ENCODE measurements at places on chromosomes 3 and 15.

GRCh38 chr3:31772758-31773473, 208.1 kb downstream of the OSBPL10 start:
- DNase-seq = no peak

DNA sequence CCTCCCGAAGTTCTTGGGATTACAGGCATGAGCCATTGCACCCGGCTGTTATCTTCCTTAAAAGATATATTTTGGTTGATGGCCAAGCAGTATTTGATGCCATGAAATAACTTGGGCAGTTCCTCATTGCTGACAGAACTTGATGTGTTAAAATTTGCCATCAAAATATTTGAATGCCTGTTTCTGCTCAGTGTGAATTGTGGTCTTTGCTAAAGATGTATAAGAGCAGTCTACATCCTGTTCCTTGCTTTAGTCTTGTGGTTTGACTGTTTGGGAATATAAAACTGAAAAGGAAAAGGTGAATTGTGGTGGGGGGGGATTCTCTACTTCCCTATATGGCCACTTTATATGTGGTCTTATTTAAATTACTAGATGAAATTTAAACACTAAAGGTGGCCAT, 14.0 kb downstream of the TRIM71 start:
- DNase-seq = no peak

- DNase-seq = no peak
Measured at GRCh38 chr3:73572368-73572767, 52.4 kb downstream of the PDZRN3 start.

DNA sequence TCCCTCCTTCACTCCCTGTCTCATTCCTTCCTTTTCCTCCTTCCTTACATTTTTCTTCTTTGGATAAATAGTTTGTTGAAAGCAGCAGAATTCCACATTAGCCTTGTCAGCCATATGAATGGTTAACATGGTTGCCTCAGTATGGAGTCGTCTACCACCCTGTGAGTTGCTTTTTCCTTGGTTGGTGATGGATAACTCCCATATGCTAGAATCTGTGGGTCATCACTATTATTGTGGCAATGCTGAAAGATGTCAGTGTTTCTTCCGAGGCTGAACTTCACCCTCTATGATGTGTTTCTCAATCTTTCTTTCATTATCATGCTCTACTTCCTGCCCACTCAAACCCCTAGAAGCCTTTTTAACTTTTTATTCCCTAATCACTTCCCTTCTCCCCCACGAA, 481.8 kb upstream of the KCNMB2 start:
- no peak for DNase-seq

DNA sequence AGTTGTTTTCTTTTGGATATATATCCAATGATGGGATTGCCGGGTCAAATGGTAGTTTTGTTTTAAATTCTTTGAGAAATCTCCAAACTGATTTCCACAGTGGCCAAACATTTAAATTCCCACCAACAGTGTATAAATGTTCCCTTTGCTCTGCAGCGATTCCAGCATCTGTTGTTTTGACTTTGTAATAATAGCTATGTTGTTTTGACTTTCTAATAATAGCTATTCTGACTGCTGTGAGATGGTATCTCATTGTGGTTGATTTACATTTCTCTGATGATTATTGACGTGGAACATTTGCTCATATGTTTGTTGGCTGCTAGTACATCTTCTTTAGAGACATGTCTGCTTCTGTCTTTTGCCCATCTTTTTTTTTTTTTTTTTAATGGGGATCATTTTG, 332.2 kb upstream of the GBE1 start:
- DNase-seq = no peak

- DNase-seq = no peak
Measured at GRCh38 chr3:100437721-100438622, 36.6 kb downstream of the LNP1 start.

- no peak for DNase-seq
Measured at GRCh38 chr3:8536096-8537056, 34.8 kb downstream of the LMCD1 start.

DNA sequence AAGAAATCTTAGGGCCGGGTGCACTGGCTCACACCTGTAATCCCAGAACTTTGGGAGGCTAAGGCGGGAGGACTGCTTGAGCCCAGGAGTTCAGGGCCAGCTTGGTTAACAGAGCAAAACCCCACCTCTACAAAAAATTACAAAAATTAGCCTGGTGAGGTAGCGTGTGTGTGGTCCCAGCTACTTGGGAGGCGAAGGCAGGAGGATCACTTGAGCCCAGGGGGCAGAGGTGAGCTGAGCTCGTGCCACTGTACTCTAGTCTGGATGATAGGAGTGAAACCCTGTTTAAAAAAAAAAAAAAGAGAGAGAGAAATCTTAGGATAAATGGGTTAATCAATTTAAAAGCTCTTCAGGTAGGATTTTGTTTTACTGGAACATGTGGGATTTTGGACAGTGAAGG, 31.2 kb upstream of the DUT start:
- no peak for DNase-seq

DNA sequence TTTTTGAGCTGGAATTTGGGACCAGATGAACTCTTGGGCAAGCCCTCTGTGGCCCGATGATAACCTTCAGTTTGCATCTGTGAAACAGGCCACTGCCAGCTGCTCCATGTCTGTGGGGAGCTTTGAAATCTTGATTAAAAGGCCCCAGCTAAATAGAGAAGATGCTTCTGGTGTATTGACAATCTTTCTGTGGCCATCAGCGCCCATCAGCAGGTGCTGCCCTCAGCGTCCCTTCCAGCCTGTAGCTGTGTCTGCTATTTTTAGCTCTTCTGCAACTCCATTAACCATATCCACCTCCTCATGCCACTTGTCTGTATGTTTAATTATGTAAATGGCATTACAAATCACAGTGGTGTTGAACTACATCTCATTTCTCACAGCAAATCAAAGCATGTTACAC, 54.0 kb downstream of the CHCHD6 start:
- DNase-seq = no peak

- no peak for DNase-seq
Measured at GRCh38 chr3:14429237-14429636, 26.8 kb downstream of the SLC6A6 start.

DNA sequence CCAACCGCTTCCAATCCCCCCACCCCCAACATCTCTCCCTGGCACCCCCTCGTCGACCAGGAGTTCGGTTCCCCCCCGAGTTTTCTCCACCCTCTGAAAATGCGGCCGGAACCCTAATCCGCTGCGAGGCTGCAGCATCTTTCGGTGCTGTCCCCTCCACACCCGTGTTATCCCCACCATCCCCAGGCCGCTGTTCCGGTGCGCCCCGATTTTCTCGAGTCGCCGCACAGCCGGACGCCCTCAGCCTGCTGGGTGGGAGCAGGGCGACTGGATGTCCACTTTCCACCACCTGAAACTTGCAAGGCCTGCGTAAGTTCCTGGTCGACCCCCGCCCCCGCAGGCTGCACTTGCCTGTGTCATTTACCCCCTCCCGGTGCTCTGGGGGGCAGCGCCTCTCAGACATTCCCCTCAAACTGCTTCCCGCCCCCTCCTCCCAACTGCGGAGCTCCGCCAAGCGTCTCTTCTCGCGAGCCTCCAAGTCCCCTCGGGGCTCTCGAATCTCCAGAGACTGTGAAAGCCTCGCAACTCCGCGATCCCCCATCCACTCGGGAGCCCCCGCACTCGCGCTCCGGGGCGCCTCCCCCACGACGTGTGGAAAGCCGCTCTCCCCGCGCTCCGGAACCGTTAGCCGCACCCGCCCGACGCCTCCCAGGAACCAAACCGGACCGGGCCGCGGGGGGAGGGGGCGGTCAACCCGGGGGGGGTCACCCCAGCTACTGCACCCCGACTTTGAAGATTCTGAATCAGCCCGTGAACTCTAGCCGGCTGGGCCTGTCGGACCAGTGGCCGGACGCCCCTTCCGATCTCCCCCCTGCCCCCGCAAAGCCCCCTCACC, 566 bp downstream of the ETV5 start:
- no peak for DNase-seq

DNA sequence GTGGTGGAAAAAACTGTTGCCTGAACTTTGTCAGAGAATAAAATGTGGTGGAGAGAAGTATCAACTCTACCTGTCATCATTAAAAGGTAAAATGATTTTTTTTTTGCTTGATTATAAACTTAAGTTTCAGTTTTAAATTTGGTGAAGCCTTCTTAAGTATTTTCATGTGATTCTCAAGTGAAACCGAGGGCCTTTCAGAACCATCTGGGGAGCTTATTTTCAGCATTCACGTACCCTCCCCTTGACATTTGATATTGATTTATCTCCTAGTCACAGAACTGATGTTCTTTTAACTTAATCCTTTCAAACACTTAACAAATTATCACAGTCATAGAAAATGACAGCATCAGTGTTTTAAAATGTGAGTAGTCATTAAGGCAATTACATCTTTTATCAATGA, 38.5 kb downstream of the HPS3 start:
- DNase-seq = no peak

GRCh38 chr3:177714945-177715344, 517.7 kb upstream of the TBL1XR1 start:
- DNase-seq = no peak

- no peak for DNase-seq
Measured at GRCh38 chr3:141275032-141275422, 43.4 kb downstream of the PXYLP1 start.

DNA sequence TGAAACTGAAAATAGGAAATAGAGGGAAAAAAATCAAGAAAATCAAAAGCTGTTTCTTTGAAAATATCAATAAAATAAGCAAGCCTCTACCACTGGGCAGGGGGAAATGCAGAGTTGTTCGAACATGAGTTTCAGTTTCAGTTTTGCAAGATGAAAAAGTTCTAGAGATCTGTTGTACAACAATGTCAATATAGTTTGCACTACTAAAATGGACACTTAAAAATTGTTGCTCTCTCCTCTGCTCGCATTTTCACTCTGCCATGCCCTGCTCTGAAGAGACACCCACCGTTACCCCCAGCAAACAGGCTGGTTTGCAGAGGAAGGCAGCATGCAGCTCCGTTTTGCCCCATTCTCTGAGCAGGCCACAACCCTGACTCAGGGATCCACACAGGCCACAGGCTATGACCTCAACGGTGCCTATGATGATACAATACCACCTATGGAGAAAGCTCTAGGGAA, 64.5 kb downstream of the ZNF148 start:
- DNase-seq = peak; percentile 19

DNA sequence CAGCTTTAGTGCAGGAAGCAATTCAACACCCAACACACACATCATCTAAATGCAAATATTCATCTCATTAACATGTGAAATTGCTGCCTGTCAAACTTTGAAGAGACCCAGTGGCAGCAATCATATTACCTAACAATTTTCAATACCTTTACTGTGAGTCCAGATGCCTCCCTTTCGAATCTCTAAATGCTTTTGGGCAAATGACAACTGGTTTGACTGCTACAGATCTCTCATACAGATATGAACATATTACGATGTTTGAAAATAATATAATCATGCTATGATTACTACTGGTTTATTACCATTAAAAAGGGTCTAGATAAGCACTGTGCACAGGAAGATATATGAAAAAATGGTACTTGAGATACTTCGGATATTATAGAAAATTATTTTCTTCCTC, 137.9 kb downstream of the ADAMTS9 start:
- DNase-seq = no peak

GRCh38 chr3:141411251-141411771, 43.0 kb downstream of the ZBTB38 start:
- DNase-seq = no peak

- no peak for DNase-seq
Measured at GRCh38 chr3:150742141-150742523, 20.8 kb downstream of the SIAH2 start.

- no peak for DNase-seq
Measured at GRCh38 chr15:64205202-64205601, 42.4 kb upstream of the PPIB start.

GRCh38 chr3:134357914-134358811, 16.1 kb downstream of the AMOTL2 start:
- DNase-seq = no peak

- DNase-seq = no peak
Measured at GRCh38 chr3:81816473-81817250, 55.2 kb upstream of the GBE1 start.

DNA sequence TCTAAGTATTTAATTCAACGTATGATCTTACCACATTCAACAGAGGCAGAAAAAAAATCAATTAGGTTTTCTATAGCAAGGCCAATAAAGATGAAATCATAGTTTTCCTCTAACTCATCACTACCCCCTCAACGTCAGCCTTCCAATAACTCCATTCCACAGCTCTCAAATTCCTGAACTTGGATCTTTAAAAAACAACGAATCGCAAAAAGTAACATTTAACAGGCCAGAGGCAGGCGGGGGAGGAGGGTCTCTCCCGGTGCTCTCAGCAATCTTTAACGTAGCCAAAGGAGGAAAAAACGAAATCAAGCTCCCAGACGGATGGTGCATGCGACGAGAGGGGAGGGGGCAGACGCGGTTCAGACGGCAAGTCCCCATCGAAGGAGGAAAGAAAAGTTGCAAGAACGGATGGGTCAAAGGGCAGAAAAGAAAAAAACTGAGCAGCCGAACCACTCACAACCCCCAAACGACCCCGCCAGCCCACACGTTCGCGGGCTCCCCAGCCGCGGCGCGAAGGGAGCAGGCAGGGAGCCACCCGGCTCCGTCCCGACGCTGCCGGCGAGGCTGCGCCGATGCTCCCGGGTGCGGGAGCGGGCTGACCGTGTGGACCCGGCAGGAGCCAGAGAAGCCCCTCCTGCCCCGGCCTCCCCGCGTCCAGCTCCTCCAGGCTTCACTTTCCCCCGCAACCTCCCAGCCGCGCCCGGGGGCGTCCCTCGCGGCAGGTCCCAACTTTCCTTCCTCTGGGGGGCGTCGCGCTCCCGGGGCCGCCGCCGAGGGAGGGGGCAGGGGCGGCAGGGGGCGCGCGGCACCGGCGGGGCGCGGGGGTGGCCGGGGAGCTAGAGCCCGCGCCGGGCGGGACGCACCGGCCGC, 703 bp downstream of the PEAK1 start:
- peak; percentile 28 for DNase-seq

DNA sequence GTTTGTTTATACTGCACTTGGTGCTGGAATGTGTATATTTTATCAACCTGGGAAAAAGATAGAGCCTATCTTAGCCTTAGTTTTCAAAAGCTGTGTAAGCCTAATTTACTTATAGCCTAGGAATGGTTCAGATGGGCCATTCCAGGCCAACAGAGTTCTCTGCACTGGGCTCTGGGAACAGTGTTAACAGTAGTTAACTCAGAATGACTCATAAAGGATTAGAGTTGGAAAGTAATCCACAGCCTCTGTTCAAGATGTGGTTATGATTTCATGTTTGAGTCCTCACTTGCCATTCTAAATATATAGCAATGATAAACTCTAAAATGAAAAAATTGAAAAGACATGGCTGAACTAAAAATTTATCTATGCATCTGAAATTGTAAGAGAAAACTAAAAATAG, 22.6 kb upstream of the PEX5L start:
- no peak for DNase-seq

Data from stimulated activated CD8-positive, alpha-beta memory T cell treated with anti-CD3 and anti-CD28 coated beads, Interleukin-4, amount 100 ng/mL, for 4 hours (primary cell).